ENCODE measurements at places on chromosomes 16 and 17.

DNA sequence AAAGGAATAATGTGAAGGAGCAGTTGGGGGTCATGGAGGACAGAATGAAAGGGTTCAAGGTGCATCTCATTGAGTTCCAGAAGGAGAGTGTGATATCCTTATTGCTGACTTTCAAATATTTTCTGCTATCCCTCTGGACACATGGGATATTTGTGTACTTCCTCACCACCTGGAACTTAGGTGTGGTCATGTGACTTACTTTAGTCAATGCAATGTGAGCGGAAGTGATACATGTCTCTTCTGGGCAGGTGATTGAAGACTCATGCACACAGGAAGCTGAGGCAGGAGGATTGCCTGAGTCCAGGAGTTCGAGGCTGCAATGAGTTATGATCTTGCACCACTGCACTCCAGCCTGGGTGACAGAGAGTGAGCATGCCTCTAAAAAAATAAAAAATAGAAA is 36.7 kb upstream of the TANC2 start:
- DNase-seq, result no peak

GRCh38 chr17:17044846-17045561 is 2.7 kb downstream of the MPRIP start:
- DNase-seq, result no peak

DNA sequence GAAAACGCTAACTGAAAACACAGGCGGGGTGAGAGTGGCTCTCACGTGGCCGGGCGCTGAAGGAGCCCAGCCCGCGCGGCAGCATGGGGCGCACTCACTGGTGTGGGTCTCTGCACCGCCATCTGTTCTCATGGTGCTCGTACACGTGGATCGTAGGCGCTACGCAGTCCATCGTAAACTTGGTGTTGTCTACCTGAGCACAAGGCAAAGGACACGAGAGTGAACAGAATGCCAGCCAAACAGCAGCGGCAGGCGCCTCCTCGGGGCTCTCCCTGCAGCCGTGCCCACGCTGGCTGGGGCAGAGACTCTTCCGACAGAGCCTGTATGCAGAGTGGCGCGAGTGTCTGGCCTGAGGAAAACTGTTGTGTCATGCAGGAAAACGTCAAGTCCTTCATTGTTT is 19.1 kb downstream of the EMC8 start:
- no peak for DNase-seq

- no peak for DNase-seq
Observed at GRCh38 chr16:81366316-81366932, 51.7 kb downstream of the GAN start.
